ENCODE measurements at places on chromosomes 7 and 10.

- DNase-seq = no peak
Observed at GRCh38 chr10:101767966-101768790, 7.7 kb downstream of the FGF8 start.

GRCh38 chr7:77679608-77680007 lies 16.7 kb upstream of the RSBN1L start:
- DNase-seq = no peak

DNA sequence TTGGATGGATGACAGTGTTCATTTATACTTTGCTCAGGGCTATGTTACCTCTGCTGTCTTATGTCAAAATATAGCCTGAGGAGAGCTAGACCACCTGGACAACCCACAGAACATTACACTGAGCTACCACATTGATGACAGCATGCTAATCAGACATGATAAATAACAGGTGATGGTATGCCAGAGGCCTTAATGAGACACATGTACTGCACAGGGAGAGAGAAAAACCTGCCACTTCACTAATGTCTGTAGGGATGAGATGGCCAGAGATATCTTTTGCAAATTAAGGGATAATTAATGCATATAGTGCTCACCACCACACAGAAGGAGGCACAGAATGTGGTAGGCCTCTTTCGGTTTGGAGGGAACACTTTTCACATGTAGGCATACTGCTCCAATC lies 1122.6 kb upstream of the POT1 start:
- no peak for DNase-seq

- no peak for DNase-seq
Observed at GRCh38 chr7:70156057-70156456, 557.8 kb downstream of the AUTS2 start.

DNA sequence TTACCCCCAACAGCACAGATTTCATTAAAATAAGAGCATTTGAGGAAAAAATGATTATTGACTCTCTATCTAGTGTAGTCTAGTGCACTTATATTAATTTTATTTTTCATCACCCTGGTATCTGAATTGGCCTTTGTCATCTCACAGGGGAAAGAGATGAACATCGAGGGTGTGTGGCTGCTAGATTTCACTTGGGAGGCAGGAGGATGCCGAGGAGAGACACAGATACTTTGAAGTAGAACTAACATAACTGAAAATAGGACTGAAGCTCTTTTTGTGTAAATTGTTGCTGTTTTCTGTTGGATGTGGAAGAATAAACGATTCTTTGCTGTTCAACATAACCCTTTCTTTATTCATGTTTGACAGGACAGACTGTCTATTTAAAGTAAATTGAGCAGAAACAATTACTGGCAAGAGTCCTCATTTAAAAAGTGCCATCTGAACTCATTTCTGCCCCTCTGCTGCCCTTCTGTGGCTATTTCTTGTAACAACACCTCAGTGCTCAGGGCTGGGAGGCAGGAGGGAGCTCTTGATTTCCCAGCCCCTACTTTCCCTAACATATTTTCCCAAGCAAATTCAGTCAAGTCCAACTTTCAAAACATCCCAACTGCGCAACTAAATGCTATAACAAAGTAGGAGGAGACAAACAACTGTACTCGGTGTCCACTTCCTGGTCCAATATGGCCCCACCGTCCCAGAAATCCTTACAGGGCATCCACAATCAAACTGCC lies 15.6 kb downstream of the LYZL1 start:
- DNase-seq = no peak

- DNase-seq = no peak
Observed at GRCh38 chr10:44689368-44689767, 221.8 kb upstream of the TMEM72 start.

GRCh38 chr7:65896279-65896870 lies 23.5 kb downstream of the VKORC1L1 start:
- DNase-seq = no peak

- DNase-seq = no peak
Observed at GRCh38 chr7:24052572-24053260, 231.3 kb upstream of the NPY start.

DNA sequence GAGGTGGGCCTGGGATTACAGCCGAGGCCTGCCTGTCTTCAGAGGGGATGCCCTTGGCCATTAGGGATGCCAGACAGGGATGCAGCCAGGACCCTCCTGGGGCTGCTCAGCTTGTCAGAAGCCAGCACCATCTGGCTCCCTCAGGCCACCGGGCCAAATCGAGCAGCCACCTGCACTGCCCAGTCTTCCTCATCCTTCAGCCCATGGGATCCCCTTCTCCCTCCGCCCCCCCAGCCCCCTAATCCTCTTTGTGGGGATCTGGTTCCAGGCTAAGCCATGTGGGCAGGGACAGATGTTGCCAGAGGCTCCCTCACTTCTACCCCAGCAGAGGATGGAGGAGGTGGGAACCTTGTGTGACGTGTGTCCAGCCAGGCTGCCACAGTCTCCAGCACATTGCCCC lies 137.4 kb upstream of the PPIF start:
- no peak for DNase-seq

DNA sequence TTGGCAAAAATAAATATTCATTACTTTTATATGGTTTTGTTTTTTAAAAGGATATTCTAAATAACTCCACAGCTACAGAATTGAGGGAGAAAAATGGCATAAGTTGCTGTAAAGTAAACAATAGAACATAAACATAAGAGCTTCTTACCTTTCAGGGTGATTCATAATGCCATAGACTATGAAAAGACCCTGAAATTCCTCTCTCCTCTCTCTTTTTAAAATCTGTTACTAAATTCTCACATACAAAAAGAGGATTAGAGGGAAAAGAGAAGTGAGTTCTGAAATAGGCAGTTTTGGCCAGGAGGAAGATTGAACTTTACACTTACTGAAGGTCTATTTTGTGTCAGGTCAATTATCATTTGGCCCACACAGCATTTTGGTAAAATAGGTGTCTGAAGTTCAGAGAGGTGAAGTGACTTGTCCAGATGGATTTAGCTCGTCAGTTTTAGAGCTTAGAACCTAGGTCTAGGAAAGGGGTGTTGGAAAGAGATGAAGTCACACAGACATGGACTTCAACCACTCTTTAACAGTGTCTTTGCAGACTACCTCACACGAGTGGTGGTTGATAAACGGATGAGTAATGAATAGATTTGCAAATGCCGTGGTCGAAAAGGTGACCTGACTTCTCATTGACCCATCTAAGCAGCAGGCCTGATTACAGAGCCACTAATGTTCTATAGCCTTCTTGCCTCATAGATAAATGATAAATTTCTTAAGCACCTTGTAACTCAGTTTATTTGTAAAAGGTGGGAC lies 190.6 kb upstream of the CCDC6 start:
- DNase-seq = no peak

DNA sequence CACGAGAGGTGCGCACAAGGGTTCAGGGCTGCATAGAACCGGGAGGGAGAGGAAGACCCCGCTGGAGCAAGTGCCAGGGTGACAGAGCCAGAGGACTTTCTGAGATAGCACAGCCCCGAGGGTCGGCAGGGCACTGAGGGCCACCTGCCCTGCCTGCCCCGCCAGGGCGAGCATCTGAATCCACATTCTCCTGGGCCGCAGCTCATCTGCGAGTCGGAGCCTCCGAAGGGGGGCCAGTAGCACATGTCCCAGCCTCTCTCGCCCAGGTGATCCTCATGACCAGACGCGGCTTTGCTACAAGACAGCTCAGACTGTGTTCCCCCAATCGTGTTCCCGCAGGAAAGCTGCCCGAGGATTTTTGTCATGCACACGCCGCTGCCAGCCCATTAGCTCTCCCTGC lies 71.2 kb downstream of the ADARB2 start:
- DNase-seq = no peak

- no peak for DNase-seq
Observed at GRCh38 chr10:3469639-3470020, 297.0 kb upstream of the PITRM1 start.

- DNase-seq = no peak
Observed at GRCh38 chr10:6394084-6394483, 186.0 kb downstream of the PRKCQ start.

GRCh38 chr10:118725886-118726500 lies 28.8 kb downstream of the CACUL1 start:
- no peak for DNase-seq

DNA sequence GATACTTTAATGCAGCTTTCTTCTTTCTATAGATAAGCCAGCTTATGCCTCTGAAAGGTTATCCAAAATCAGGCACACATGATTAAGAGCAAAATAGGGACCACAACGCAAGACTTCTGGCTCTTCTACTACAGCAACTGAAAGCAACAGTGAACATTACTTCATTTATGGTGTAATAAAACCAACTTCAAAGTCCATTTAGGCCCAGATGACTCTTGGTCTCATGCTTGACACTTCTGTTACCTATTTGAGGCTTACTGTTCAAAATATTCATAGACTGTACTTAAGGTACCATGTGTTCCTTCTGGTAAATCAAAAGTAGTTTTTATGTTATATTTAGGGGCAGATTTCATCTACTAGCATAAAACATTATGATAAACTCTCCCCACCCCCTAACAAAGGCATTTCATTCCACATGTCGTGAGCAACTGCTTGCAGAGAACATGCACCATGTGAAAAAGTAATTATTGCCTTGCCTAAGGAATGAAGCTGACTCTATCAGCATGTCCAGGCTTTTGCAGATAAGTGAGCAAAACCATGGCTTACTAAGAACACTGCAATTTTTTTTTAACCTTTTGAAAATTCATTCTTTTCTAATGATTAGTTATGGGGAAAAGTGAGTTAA lies 154.9 kb upstream of the ITGB1 start:
- DNase-seq = no peak

GRCh38 chr7:24701261-24702235 lies 55.7 kb downstream of the GSDME start:
- DNase-seq = no peak

- no peak for DNase-seq
Observed at GRCh38 chr10:17586821-17587234, 30.3 kb downstream of the HACD1 start.

DNA sequence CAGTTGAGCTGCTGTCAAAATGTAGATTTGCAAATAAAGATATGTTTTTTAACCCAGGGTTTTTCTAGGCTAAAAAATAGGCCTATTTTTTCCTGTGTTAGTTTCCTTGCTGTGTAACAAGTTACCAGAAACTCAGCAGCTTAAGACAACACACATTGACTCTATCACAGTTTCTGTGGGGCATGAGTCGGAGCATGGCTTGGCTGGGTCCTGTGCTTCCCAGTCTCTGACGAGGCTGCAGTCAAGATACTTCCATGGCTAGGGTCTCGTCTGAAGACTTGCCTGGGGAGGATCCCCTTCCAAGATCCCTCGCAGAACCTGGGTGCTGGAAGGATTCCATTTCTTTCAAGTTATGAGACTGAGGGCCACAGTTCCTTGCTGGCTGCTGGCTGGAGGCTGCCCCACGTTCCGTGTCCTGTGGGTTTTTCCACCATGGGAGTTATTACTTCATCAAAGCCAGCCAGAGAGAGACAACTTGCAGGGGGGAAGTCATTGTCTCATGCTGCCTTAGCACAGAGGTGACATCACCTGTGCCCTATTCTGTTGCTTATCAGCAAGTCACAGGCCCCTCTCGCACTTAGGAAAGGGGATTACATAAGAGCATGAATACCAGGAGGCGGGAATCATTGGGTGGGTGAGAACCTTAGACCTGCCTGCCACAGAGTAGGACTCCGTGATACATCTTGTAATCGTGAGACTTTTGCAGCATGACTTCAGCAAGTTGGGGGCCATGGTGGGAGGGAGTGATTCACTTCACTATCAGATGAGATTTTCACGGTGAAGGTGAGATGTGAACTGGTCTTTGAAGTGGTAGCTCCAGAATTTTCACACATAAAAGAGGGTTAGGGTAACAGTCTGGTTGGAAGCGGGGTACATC lies 77.9 kb downstream of the CCNY start:
- no peak for DNase-seq

DNA sequence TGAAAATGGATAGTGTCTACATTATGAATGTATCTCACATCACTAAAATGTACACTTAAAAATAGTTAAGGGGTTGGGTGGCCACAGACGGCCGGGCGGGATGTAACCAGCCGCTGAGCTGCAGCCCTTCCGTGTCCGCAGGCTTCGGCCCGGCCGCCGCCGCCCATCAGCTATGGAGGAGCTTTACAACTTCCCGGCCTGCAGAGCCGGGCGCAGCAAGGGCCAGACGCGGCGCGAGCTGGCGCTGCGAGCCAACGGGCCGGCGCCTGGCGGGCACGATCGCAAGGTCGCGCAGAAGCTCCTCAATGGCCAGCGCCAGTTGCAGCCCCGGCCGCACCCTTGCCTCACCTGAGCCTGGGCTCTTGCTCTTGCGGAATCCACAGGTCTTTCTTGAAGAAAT lies 69.1 kb downstream of the KMT2C start:
- DNase-seq = no peak

GRCh38 chr10:60209874-60210570 lies 179.7 kb downstream of the ANK3 start:
- DNase-seq = no peak

- no peak for DNase-seq
Observed at GRCh38 chr7:159086301-159086925, 58.3 kb downstream of the VIPR2 start.

DNA sequence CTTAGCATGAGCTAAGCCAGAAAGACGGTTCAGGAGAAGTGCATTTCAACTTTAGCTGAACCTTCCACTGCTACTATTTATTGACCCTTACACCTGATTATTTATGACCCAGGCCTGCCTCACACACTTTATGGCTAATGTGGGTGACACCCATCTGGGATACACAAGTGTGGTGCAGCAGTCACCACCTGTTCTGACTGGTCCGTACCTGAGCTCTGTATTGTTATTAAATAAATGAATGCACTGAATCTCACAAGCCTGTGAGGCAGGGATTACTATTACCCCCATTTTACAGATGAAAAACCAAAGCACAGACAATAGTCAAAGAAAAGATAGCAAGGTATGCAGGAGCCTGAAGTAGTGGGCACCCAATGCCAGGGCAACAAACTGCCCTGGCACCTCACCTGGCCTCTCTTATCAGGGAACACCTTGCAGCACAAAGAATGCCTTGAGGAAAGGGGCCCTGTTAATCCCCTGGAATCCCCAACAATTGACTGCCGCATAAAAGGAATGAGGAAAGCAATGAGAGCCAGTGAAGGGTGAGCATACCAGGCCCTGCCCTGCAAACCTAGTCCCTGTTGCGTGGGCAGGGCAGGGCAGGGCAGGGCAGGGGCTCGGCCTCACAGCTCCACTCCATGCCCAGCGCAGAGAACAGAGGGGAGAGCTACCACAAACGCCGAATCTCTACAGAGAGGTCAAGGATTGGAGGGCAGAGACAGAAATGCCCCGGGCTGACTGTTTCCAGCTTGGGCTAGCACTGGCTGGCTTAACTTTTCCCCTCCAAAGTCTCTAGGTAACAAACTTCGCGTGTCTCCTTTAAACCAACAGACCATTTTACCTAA lies 1.3 kb downstream of the ANXA11 start:
- no peak for DNase-seq

GRCh38 chr7:140625908-140626868 lies 14.4 kb downstream of the DENND2A start:
- no peak for DNase-seq

- no peak for DNase-seq
Observed at GRCh38 chr10:65751218-65751617, 1174.6 kb upstream of the LRRTM3 start.

DNA sequence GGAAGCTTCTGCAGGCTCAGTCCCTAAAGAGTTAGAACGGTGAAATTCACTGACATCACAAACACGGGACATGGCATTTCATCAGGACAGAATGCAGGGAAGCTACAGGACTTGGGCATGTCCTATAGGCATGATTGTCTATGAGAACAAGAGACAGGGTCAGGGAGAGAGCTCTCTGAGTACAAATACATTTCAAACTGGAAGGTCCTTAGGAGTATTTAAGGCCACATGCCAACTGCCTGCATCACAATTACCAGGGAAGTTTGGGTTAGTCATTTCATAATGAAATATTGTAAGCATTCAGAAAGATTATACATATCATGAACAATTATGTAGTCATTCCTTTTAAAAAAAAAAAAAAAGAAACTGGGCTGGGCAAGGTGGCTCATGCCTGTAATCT lies 71.3 kb downstream of the CREB3L2 start:
- no peak for DNase-seq
